DMS53 (cell line): ENCODE measurements at places on chromosomes 2 and 18.

GRCh38 chr2:225668606-225669266 lies 269.2 kb downstream of the NYAP2 start:
- DNase-seq, result peak; percentile 68

GRCh38 chr18:49300538-49300937 lies 159.9 kb downstream of the DYM start:
- DNase-seq, result no peak

GRCh38 chr2:238061315-238062202 lies 758 bp downstream of the SCLY start:
- peak; percentile 86 for DNase-seq

- no peak for DNase-seq
Measured at GRCh38 chr2:149315461-149315860, 14.9 kb upstream of the LYPD6 start.

DNA sequence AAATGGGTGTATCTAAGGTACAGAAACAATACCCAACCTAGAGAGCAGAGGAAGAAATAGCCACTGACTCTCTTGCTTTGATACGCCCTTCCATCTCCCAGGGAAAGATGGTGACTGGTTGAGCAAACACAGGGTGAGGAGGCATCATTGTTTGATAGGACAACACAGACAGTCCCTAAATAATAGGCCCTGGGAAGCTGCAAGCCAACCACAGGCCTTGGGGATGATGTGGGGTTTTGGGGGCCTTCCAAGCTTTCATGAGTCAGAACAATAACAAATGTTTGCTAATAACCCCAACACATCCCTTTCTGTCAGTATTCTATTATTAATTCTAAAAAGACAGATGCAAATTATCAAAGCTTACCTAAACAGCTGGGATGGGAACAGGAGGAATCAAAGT lies 9.8 kb downstream of the LGALSL start:
- DNase-seq, result peak; percentile 38

GRCh38 chr2:225600444-225600843 lies 200.9 kb downstream of the NYAP2 start:
- no peak for DNase-seq

DNA sequence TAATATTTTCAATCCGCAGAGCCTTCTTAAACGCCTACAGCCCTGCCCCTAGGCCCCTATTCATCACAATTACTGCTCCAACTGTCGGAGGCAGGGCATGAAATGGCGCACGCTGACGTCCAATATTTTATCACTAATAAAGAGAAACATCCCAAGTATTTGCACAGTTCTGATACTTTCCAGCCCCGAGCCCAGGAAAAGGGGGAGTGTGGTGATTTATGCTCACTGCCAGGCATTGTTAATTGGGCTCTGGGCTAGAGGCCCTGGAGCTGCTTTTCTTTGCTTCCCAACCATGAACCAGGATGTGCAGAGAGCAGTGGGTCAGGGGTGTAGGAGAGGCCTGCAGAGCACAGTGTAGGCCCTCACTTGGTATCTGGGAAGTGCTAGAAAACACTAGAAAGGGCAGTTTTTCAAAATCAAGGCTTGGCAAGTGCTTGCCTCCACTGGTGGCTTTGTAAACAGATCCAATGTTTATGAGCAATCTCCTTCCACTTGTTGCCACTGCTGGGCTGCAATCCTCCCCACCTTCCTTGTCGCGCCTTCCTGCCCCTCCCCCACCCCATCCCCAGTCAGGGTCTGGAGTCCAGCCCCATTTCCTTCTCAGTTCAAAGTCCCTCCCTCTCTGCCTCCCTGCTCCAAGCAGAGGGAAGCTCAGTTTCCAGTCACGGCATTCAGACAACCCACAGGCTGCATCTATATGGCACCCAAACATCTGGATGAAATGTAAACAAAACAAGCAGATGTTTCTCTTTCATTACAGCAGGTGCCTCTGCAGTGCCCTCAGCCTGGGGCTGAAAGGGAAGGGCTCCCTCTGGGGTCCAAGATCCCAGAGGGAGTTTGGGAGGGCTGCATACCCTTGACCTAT lies 83.9 kb upstream of the PKDCC start:
- DNase-seq, result peak; percentile 75

GRCh38 chr2:8451273-8451672 lies 230.6 kb upstream of the ID2 start:
- DNase-seq, result no peak

DNA sequence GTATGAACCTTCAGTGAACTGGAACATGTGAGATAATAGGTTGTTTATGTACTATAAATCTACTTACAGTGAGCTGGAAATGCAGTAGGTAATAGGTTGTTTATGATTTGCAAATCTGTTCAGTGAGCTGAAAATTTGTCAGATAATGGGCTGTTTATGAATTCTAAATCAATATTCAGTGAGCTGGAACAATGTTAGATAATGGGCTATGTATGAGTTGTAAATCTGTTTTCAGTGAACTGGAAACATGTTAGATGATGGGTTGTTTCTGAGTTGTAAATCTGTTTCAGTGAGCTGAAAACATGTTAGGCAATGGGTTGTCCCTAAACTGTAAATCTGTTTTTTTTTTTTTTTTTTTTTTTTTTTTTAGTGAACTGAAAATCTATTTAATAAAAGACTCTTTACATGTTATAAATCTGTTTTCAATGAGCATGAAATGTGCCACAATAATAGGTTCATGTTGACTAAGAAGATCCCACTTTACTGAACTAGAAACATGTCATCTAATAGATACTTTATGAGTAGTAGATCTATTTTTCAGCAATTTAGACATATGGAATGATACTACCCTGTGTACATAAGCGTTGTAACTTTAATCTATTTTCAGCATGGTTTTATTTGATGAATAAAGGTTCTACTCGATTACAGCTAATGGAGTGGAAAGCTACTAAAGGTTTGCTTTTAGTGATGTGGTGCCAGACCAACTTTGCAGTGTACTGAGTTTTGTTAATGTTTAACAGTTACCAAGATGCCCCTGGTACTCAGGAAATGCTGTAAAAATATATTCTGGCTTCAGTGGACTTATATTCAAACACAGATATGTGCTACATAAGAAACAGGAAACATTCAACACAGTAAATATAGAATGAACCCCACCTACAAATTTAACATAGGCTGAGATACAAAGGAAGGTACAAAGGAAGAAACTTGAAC lies 1471.8 kb downstream of the LRP1B start:
- peak; percentile 32 for DNase-seq

DNA sequence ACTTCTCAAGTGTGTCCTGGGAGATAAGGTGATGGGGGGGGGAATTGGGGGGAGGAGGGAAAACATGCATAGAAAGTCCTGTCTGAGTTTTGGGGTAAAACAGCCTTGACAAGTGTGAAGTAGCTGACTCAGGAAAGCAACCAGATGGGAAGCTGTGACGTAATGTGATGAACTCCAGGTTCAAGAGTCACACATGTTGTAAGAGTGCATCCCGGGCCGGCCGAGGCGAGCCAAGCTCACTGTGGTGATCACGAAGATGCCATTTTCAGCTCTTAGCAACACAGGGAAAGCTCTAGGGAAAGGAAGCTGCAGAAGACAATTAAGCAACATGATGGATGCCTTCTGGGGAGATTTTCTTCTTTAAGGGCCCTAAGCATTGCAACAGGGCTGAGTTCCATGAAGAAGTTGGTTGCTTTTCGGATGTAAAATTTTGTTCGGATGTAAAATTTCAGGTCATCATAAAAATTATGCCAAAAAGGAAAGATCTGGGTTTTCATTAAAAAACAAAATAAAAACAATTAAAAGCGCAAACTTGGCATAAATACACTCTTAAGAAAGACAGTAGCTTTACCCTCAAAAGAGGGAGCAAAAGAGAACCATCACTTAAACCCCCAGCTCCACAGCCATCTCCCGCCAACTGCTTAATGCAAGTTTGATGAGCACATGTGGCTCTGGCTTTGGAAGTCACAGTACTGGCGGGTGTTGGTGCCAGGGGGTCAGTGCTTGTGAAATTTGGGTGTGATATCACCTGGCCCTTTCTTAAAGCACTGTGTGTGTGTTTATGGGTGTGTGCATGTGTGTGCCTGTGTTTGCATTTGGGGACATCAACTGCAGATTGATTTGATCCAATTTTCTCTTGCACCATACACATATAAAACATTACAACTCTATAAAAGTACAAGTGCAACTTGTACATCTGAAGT lies 19.1 kb downstream of the SERTAD2 start:
- no peak for DNase-seq

- no peak for DNase-seq
Measured at GRCh38 chr2:76008001-76008702, 297.4 kb upstream of the GCFC2 start.

- no peak for DNase-seq
Measured at GRCh38 chr2:97996679-97997078, 931 bp upstream of the TMEM131 start.

- DNase-seq, result peak; percentile 90
Measured at GRCh38 chr18:31685097-31686082, 1.0 kb upstream of the B4GALT6 start.
